Stimulated activated CD8-positive, alpha-beta memory T cell treated with anti-CD3 and anti-CD28 coated beads, Interleukin-4, amount 100 ng/mL, for 24 hours (primary cell): ENCODE measurements at places on chromosomes 2 and 18.

- no peak for DNase-seq
Observed at GRCh38 chr2:64404002-64404731, 49.8 kb upstream of the LGALSL start.

DNA sequence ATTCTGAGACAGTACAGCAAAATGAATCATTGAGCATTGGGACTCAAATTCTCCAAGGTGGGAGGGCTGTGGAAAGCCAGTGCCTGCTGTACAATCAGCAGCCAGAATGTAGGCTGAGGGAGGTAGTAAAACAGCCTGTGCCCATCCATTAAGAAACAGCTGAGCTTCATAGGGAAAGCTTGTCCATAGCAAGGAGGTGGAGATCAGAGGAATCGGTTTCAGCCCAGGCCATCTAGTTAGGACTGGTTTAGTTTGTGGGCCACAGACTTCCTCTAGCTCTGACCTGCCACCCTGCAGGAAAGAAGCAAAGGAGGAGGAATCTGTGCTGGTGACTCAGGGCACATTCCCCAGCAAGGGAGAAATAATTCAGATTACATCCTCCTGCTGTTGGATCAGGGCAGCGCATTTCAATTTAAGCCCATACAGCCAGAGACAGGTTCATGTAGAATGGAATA is 333.4 kb downstream of the SETBP1 start:
- DNase-seq, result no peak

- DNase-seq, result no peak
Observed at GRCh38 chr18:44232500-44232899, 448.2 kb upstream of the SETBP1 start.

DNA sequence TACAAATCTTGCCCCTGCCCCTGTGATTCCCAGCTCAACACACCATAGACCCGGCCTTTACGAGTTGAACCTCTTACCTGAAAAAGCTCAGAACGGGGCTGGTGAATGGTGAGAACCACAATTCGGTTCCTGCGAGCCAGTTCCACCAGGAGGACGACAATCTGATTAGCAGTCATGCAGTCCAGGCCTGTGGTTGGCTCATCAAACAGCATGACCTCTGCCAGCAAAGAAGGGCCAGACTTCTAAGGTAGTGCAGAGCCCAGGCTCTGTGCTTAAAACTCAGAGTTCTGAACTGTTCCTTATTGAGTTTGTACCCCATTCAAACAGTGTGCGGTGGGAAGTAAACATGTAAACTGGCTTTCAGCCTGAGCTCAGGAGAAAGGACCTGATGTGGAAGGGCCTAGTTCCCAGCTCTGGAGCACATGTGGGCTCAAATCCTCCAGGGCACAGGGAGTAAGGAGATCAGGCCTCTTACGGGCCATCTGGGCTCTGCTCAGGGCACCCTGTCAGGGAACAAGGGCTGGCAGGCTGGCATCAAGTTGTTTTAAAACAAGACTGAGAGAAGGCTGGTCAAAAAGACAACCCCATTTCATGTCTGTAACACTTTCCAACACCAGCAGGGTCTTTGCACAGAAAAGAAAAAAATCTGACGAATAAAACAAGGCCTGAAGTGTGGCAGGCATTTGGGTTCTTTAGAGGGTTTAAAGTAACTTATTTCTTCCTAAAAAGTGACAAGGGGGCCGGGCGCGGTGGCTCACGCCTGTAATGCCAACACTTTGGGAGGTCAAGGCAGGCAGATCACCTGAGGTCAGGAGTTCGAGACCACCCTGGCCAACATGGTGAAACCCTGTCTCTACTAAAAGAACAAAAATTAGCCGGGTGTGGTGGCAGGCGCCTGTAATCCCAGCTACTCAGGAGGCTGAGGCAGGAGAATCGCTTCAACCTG is 12.1 kb downstream of the ABCG5 start:
- DNase-seq, result no peak

- DNase-seq, result no peak
Observed at GRCh38 chr2:68900496-68901198, 29.4 kb upstream of the BMP10 start.

DNA sequence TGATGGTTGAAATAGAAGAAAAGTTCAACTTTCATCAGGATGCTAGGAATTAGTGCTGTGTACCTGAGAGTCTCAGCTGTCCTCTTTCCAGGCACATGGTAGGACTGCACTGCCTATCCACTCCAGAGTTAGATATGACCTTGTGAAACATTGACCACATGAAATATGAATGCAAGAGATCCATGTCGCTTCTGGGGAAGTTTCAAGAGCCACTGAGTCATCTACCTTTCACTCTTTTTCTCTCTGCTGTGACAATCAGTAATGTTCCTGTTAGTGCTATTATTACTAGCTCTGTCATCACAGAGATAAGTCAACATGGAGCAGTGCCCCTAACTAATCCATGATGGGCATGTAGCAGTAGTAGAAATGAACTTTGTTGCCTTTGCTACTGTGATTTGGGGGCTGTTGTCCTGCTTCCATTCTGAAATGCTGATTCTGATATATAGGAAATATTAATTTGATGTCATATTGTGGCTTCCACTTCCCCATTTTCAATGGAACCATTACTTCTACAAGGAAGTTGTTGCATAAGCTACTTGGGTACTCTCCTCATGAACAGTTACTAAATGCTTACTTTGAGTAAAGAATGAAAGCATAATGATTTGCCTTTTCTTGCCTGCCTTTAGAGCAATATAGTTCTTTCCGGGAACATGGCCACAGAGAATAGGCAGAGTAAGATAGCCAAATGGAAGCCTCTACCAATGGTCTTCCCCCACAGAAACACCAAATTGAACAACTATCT is 192.8 kb upstream of the ZNF521 start:
- no peak for DNase-seq

- DNase-seq, result no peak
Observed at GRCh38 chr2:236014408-236015131, 153.6 kb downstream of the GBX2 start.

DNA sequence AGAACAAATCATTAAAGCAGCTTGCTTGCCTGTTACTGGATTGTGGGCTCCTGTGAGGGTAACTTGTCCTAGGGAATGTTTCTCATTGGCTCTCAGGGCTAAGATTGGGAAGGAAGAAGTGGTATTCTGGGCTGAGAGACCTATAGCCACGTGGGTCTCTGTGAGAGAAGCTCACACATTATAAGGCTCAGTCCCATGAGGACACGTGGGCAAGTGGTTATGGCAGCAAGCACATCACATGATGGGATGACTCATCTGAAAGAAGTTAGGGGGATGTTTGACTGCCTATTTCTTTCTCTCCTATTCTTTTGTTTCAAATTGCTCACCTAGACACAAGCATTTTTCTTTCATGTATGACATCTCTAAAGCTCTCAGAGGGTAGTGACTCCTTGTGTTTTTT is 418.0 kb upstream of the ST6GAL2 start:
- DNase-seq, result no peak

DNA sequence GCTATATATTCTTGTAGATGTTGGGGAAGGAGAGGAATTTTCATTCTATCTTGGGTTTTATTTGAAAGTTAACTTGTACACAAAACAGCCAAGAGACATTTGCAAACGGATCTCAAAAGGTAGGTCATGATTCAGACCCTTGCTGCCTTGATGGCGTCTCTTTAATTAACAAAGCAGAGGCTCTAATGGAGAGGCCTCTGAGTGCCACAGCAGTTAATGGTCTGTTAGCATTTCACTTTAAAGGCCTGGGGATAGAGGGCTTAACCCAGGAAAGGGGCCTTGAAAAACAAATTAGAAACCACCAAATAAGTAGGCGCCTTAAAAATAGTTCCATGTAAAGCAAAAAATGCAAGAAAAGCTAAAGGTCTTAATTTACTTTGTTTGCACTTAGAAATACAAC is 836.9 kb upstream of the CELF4 start:
- no peak for DNase-seq

DNA sequence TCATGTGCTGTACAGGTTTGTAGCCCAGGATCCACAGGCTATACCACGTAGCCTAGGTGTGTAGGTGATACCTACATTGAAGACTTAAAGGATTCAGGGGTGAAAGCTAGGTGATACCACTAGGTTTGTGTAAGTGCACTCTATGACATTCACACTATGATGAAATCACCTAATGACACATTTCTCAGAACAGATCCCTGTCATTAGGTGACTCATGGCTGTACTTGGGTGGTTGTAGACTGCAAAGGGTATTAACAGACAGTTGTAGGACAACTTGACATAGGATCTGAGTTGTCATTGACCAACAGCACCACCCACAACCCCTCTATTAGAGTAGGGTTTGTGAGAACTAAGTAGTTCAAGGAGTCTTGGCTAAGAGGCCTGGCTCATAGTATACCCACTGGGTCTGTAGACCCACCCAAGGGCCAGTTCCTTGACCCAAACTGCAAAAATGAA is 27.7 kb upstream of the SMCHD1 start:
- no peak for DNase-seq

DNA sequence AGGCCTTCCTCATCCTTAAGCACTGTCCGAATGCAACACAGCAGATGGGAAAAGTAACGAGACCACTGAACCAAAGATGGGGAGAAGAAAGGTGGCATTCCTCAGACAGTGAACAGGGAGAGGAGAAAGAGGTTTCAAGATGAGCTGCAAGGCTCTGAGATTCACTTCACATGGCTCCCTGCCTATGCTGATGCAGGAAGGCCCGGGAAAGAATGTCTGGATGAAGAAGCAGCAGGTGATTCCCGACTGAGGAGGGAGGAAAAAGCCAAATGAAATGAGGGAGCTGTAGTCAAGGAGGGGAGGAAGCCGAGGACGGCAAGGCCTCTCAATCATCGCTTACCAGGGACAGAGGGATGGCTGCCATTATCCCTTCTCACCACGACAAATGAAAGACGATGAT is 98.5 kb upstream of the BOD1L2 start:
- no peak for DNase-seq

- no peak for DNase-seq
Observed at GRCh38 chr2:46306330-46306751, 9.1 kb downstream of the EPAS1 start.

GRCh38 chr2:12106440-12107080 is 360.1 kb downstream of the LPIN1 start:
- peak; percentile 28 for DNase-seq

DNA sequence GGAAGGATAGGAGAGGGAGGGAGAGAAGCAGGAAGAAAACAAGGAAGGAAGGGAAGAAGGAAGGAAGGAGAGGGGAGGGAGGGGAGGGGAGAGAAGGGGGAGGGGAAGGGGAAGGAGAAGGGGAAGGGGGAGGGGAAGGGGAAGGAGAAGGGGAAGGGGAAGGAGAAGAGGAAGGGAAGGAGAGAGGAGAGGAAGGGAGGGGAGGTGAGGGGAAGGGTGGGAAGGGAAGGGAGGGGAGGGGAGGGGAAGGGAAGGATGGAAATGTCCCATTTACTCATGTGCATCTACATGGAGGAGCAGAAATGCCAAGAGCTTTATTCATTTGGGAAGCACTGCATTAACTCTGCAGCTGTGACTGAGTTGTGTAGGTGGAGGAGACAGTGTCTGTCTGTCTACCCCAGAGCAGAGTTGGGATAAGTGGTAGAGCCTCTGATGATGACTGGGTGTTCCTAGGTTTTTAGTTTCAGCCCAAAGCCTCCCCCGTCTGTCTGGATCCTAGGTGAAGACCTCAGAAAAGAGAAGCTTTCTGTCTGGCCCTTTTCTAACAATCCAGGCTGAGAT is 131.3 kb downstream of the COL6A3 start:
- no peak for DNase-seq

GRCh38 chr2:26483957-26484565 is 6.1 kb upstream of the OTOF start:
- no peak for DNase-seq

DNA sequence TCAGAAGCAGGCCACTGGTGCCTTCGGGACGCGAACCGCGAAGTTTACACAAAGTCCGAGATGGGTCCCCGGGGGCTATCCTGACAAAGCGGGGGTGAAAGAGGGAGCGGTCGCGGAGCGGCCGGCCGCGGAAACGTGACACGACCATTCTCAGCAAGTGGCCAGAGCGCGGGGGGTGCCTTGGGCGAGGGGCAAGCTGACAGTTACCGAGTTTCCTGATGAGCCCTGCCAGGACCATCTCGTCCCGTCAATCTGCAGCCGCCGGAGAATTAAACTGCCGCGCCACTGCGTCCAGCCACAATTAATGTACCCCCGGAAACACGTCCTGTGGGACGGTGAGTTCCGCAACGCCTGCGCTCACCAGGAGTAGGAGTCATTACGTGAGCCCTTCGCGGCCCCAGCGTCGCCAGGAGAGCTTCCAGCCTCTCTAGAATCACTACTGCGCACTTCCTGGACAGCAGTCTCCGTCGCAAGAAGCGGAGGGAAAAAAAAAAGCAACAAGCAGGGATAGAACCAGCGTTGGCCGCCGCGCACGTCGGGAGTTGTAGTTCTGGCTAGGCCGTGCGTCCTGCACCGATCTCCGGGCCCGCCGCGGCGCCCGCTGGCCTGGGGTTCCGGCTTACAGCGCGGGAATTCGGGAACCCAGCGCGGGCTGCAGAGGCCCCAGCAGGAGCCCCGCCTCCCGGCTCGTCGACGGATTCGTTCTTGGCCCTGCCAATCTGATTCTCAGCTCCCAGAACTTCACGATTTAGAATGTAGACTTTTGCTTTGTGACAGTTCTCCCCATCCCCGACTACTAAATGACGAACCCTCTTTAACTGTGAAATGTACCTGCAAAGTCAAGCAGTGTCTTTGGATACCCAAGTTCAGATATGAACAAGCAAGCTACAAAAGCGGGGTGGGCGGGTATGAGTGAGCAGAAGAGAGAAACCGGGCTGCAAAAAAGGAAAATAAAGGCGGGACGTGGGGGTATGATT is at the start of gene RTTN:
Gene RTTN (minus strand): TSS at position 267 of the 977 bp plus-strand sequence. CDS start 29 bp downstream, at position 238.
- DNase-seq, result peak; percentile 89

GRCh38 chr2:64164629-64165028 is 20.4 kb upstream of the PELI1 start:
- no peak for DNase-seq

DNA sequence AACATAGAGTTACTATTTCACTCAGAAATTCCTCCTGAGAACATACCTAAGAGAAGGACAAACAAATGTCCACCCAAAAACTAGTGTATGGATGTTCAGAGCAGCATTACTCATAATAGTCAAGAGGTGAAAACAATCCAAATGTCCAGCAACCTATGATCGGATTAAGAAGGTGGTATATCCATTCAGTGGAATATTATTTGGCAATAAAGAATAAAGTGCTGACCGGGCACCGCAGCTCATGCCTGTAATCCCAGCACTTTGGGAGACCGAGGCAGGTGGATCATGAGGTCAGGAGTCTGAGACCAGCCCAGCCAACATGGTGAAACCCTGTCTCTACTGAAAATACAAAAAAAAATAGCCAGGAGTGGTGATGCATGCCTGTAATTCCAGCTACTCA is 182.8 kb upstream of the AGAP1 start:
- no peak for DNase-seq

GRCh38 chr2:112794131-112794733 is 9.9 kb upstream of the IL1A start:
- no peak for DNase-seq

DNA sequence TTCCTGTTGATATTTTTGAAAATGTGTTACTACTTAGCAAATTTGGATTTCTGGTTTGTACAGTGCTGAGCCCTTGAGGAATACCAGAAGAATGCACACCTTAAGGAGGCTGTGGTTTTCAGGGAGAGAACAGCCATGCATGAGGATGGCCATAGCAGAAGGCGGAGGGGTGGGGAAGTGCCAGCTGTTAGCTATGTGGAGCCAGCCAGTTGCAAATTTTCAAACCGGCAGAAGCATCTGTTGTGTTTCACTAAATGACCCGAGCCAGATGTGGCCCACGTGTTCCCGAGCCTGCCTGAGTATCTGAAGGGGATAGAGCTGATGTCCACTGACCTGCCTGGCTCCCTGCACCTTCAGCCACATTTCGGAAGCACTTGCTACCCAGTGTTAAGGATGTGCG is 16.4 kb upstream of the RBM44 start:
- DNase-seq, result no peak

- DNase-seq, result no peak
Observed at GRCh38 chr2:238435752-238436096, 9.0 kb downstream of the ASB1 start.
